Left hindlimb (tissue), 1 donor: ENCODE measurements at places on chromosomes 3 and 15.

DNA sequence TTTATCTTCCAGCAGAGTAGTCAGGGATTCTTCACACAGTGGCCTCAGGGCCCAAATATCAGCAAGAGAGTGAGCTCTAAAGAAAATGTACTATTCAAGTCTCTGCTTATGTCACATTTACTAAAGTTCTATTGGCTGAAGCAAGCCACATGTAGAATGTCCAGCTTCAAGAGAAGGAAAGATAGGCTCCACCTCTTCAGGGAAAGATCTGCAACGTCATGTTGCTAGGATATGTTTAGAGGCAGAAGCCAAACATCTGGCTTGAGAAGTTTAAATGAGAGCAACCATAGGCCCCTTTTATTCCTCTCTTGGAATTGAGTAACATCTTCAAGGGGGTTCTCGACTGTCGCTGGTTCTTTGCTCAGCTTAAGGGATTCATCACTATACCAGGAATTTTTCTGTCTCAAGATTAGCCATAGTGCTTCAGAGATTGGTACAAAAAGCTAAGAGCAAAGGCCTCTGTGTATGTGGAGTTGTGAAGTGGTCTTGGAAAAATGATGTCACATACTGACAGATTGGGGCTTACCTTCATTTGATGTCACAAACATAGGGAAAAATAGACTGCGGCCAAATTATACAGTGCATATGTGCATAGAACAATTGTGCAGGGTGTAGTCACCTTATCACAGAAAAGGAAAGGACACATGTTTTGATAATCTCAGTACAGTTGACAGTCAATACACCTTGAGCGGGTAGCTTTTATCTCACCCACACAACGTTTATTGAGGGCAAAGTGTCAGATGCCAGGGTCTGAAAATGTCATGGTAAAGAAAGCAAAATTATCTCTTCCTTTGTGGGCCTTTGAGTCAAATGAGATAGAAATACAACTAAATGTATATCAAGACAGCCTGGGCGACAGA lies 11.3 kb upstream of the THRB start:
- DNase-seq: no peak

DNA sequence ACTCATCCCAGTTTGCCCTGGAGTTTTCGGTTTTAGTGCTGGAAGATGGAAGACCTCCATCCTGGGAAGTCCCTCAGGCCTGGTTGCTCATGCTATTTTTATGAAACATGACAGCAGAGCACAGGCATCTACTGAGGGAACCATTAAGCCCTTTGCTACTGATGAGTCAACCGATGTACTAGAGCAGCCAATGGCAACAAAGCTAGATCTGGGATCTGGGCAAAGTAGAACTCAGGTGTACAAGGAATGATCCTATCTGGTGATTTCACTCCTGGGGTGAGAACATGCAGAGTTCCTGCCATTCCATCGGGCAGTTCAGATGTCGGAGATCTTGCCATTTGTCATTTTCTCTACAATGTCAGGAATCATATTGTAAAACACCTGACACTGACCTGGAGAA lies 166.2 kb upstream of the NSMCE3 start:
- DNase-seq: no peak

DNA sequence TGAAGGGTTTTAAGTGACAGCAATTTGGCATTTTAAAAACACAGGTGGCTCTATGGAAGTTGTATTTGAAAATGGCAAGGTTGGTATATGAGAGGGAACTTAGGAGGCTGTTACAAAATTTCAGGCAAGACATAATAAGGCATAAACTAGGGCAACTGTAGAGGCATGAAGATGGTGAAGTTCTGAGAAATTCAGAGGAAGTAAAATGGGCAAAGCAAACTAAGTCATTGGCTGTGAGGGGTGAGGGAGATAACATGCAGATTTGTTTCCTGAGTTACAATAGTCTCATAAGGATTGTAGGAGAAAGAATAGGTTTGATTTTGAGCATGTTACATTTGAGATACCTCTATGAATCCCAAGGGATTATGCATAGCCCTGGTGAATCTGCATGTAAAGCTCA lies 302.9 kb upstream of the ARHGEF26 start:
- DNase-seq: no peak

DNA sequence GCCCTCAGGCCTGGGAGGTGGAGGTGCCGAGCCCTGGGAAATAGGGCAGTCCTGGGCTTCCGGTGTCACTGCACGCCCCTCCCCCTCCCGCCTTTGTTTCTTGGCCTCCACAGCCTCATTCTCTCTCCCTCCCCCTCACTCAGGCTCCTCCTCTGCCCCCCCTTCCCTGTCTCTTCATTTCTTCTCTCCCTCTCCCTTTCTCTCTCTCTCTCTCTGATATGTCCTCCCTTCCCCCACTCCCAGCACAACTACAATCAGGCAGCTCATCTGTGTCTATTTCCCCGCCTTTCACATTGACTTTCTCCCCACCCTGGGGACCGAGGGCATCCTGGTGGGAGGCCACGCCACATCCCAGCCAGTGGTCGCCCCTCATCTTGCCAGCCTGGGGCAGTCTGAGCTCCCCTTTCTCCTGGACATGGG lies 40.2 kb downstream of the IDH2 start:
- peak; percentile 61 for DNase-seq

DNA sequence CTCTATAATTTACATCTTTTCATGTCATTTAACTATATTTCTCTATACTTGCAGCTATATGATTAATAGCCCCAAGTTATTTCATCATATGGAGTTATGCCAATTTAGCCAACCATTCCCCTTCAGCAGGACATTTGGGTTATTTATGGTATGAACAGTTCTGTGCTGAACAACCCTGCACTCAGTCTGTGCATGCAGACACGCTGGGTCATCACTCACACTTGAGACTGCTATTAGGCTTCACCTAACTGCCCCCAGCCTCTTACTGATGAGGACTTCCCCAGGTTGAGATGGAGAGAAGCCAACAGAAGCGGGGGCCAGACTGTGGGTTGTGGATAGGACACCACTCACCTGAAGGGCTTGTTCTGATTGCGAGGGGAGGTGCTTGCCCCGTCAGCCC lies 7.3 kb downstream of the TADA3 start:
- DNase-seq: no peak

- DNase-seq: no peak
Observed at GRCh38 chr15:39966521-39966920, 32.6 kb downstream of the EIF2AK4 start.

DNA sequence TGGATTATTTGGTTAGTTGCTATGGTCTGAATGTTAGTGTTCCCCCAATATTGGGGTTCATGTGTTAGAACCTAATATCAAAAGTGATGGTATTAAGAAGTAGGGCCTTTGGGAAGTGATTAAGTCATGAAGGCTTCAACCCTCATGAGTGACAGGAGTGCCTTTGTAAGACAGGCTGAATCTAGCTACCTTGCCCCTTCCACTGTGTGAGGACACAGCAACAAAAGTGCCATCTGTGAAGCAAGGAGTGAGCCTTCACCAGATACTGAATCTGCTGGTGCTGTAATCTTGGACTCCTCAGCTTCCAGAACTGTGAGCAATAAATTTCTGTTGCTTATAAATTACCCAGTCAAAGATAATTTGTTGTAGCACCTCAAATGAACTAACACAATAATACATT lies 22.6 kb upstream of the SATB1 start:
- DNase-seq: no peak

- peak; percentile 63 for DNase-seq
Observed at GRCh38 chr3:13072600-13073325, 466 bp downstream of the IQSEC1 start.

GRCh38 chr15:61501815-61502389 lies 272.8 kb upstream of the RORA start:
- DNase-seq: no peak

DNA sequence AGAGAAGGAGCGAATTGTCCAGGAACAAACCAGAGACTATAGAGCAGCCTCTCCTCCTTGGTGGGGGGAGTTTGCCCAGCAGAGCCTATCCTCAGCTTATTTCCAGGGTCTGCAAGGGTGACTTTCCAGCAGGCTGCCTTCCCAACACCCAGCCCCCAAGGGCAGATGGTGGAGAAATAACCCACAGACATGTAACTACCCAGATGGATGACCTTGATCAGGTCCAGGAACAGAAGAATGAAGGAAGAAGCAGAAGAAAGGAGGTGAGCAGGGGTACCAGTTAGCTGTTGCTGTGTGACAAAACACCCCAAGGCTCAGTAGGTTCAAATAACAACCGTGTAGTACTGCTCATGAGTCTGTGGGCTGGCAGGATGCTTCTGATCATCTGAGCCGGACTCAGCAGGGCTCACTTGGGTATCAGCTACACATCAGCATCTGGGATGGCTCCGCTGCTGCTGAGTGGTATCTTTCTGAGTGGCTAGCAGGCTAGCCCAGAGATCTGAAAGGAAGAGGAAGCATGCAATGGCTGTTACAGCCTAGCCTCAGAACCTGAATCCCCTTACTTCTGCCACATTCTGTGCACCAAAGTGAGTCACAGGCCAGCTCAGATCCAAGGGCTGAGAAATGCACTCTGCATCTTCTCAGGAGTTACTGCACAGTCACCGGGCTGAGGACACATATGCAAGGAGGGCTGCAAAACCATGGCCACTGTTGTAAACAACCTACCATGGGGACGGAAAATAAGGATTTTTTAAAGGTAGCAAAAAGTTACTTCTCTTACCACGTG lies 22.2 kb upstream of the TXNRD3 start:
- DNase-seq: no peak

DNA sequence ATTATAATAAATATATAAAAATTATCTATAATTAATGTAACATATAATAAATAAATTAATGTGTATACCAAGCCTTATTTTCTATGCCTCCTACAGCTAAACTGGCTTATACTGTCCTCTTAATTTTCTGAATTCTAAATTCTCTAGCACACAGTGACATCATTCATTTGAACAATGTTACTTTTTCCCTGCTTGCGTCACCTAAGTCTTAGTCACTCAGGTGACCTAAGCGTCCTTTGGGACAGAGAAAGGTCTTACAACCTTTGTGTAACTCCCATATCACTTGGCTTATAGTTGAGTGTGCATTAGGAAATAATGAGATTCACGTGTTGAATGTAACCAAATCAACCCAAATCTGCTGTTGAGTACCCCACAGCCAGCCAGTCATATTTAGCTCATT lies 48.5 kb upstream of the KCNMB2 start:
- no peak for DNase-seq

DNA sequence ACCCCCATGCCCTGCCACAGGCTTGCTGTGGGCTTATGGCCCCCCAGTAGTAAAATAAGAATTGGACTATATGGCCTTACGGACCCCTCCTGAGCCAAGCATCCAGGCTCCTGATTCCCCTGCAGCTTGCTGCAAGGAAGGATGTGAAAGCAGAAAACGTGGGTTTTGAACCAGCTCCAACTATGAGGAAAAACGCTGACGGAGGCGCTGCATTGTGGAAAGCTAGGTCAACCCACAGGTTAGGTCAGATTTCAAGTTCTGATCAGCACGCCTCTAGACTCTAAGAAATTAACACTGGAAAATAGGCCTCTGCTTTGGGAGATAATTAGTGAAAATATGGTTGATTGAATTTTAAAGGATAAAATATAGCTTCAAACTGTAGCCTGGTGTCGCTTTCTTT lies 195.4 kb upstream of the HES1 start:
- DNase-seq: no peak

GRCh38 chr15:29917600-29918597 lies 95.6 kb upstream of the TJP1 start:
- no peak for DNase-seq

DNA sequence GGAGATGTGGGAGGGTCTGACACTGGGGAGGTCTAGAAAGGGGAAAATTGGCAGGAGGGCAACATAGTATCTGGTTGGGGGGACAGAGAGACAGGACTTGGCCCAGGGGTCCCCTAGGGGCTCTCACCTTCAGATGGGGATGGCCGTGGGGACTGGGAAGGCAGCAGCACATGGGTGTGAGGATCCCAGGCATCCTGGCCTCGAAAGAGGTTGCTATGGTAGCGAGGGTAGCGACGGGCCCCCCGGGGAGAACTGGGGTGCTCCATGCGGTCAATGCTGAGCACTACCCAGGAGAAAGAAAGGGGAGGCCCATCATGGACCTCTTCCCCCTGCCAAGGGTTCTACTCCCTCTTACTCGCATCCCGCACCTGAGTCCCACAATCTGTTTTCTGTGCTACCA lies 12.5 kb upstream of the SLC26A6 start:
- no peak for DNase-seq

- DNase-seq: peak; percentile 68
Observed at GRCh38 chr15:71329041-71329440, 213.8 kb downstream of the THSD4 start.

DNA sequence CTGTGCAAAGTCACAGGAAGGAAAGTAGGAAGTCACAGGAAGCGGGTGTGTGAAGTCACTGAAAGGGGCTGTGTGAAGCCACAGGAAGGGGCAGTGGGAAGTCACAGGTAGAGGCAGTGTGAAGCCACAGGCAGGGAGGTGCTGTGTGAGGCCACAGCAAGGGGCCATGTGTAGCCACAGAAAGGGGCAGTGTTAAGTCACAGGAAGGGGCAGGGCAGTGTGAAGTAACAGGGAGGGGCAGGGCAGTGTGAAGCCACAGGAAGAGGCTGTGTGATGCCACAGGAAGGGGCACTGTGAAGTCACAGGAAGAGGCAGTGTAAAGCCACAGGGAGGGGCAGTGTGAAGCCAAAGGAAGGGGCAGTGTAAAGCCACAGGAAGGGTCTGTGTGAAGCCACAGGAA lies 36.5 kb downstream of the GASK1A start:
- DNase-seq: no peak

DNA sequence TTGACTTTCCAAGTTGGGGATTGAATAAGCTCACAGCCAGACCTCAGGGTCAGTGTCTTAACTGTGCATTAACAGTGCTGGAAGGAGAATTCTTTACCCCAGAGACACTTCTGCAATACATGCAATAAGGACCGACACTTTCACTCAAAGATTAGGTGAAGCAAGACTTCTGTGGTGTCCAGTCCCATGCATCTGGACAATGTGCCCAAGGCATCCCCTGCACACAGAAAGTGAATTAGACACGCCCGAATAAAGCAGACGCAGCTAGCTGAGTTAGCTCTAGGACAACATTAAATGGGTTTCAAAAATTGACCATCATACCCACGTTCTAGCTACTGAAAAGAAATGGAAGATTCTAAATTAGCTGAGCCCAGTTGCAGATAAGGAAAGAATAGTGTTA lies 223.9 kb upstream of the NR2F2 start:
- no peak for DNase-seq

DNA sequence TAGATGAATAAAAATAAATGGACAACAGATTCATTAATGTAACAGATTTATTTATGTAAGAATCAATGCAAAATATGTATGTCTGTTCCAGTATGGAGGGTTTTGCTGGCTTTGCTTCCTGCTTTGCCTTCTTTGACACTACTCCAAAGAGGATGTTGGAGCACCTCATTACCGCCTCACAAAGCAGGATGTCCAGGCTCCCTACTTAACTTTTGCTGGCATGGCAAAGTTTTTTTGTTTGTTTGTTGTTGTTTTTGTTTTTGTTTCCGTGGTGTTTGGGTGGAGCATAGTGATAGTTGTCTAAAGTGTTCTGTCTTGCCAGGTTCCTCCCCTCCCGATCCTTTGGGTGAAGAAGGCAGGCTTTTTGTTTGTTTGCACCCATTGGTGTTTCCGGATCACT lies 38.7 kb downstream of the DIPK2A start:
- DNase-seq: no peak
